Melanocyte of skin (primary cell): ENCODE measurements at places on chromosomes 3 and 15. TPM values are rescaled to one million over a fixed set of nuclear protein-coding genes. Genes with fewer than 3 reads are reported as not detected.

RAD18 gene
- 11.4 and 16.4 TPM in 2 replicates for total RNA-seq

ARPP21 gene
- total RNA-seq: 1.3 and 1.4 TPM in 2 replicates

SLC9A9 gene
- 3.6 and 5.2 TPM in 2 replicates for total RNA-seq

TRIM42 gene
- total RNA-seq: not detected in 2 replicates

WDR93 gene
- total RNA-seq: under 0.01 TPM in 2 replicates

PLA2G4D gene
- total RNA-seq: not detected in 2 replicates

ADAMTS17 gene
- 0.34 and 0.36 TPM in 2 replicates for total RNA-seq

CATSPER2 gene
- total RNA-seq: 0.67 and 1.5 TPM in 2 replicates

RABL3 gene
- total RNA-seq: 9.3 and 15.6 TPM in 2 replicates

GRIP2 gene
- not detected in 2 replicates for total RNA-seq

FANCD2OS gene
- not detected in 2 replicates for total RNA-seq
